H54 (cell line): ENCODE measurements at places on chromosomes 4 and X.

DNA sequence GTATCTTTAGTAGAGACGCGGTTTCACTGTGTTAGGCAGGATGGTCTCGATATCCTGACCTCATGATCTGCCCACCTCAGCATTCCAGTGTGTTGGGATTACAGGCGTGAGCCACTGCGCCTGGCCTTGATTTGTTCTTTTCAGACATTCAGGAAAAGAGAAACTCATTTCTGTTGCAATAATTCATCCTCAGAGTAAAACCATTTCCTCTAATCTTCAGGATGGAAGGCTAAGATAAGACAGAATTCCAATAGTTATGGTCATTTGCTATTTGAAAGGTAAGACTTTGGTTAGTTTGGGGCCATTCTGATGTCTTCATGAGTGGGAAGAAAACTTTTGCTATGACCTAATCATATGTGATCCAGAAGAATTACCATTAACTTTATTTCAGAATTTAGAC, 83.0 kb downstream of the LRP2BP start:
- no peak for DNase-seq

DNA sequence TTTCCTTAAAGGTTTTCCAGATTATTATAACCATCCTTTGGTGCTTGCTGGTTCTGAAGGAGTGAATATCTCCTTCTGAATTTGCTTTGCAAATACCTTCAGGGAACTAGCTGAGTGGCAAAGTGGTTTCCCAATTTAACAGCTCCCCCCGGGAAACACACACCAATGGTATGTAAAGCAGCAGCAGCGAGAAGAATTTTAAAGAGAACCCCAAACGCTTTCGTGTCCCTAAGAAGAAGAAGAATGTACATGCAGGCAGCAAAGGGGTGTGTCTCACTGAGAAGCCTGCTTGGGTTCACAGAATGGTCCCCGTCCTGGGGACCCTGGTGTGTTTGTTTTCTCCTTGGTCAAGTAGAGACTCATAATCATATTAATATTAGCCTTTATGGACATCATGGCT, 4.2 kb upstream of the AKAP17A start:
- no peak for DNase-seq

DNA sequence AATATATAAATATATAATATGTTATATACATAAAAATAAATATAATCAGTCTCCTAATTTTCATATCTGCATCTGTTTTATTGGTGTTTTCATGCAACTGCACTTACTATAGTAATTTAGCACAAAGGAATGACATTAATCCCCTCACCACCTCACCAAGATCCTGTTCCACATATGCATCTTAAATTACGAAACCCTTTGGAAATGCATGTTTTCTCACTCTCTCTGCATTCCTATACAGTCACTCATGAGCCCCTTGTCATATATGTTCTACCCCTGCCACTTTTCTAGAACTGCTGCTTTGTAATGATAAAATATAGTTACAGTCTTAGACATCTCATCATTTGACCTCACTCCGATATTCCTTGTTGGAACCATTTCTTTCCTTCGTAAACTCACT, 728.7 kb upstream of the SLIT2 start:
- DNase-seq, result no peak

DNA sequence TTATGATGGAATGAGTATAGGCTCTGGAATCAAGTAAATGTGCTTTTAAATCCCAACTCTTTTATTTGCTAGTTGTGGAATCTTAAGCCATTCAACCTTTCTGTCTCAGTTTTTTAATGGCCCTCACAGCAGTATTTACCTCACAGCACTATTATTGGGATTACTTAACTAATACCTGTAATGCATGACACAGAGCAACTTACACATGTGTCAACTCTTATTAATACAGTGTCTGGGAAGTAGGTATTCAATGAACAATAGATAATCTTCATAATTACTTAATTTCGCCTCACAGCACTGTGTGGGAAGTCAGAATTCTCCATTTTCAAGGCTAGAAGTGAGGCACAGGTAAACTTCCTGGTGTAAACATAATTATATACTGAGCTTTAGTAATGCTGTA, 149.7 kb upstream of the NUDT6 start:
- no peak for DNase-seq

DNA sequence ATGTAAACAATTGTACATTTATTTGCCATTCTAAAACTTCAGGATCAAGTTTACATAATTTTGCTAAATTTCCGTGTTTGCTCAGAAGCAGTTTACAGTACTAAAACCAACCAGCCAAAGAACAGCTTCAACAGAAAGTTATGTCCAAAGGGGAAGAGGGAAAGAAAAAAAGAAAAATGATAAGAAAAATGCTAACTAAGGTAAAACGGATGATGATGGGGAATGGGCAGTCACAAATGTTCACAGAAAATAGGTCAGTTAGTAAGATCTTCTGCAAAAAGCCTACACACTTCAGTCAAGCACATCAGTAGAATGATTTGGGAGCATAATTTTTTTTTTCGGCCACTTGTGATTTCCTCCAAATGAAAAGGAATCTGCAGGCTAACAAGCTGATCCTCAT, 6.3 kb upstream of the COX18 start:
- DNase-seq, result no peak

- DNase-seq, result no peak
Observed at GRCh38 chr4:114398410-114398809, 200.2 kb upstream of the UGT8 start.
